Kidney epithelial cell (primary cell): ENCODE measurements at places on chromosomes 3 and 15.

GRCh38 chr15:93164409-93164808, 75.4 kb upstream of the RGMA start:
- no peak for DNase-seq

GRCh38 chr3:38210141-38210757, 44.9 kb downstream of the OXSR1 start:
- no peak for DNase-seq

DNA sequence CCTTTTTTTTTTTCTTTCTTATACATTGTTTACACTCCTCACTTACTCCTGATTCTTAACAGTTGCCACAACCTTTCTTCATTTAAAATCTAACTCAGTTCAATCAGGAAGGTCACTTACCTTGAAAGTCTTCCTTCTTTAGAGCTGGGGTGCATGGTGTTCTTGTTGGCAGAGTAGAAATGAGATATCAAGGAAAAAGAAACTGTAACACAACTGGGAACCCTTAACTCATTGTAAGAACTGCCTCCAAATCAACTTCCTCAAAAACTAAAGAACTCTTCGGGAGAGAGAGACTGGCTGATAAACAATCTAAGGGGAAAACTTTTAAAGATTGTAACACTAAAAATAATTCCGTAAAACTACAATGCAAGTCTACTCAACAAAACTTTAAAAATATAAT, 1.4 kb upstream of the APPL1 start:
- DNase-seq, result no peak

DNA sequence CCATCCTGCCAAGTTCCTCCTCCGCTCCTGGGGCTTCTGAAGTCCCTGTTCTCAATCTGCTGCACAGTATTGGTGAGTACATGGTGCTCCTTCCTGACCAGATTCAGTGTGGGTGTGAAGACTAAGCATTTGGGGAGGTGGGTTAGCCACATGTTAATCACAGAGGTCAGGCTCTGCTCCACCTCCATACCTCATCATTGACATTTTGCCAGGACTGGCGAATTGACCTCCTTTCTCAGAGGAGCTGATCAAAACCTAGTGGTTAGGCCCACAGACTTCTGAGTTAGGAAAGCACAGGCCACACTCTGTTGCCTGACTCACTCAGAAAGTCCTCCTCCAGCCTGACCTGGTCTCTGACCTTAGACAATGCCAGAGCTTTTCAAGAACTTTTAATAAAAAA, 8.4 kb upstream of the RPS17 start:
- DNase-seq, result no peak

DNA sequence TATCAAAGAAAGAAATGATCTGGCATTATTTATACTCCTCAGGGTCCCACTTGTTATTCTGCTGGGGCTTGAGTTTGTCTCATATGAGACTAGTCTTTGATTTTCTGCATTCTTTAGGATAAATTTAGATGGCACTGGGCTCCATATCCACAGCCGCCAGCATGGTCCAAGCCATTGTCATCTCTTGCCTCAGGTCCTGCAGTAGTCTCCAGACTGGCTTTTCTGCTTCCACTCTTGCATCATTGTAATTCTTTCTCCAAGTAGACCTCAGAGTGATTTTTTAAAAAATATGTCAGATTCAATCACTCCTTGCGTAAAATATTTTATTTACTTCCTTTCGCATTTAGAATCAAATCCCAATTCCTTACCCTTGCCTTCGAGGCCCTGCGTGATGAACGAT, 50.4 kb upstream of the ST3GAL6 start:
- DNase-seq, result no peak
